ENCODE measurements at places on chromosomes 2 and 18.

DNA sequence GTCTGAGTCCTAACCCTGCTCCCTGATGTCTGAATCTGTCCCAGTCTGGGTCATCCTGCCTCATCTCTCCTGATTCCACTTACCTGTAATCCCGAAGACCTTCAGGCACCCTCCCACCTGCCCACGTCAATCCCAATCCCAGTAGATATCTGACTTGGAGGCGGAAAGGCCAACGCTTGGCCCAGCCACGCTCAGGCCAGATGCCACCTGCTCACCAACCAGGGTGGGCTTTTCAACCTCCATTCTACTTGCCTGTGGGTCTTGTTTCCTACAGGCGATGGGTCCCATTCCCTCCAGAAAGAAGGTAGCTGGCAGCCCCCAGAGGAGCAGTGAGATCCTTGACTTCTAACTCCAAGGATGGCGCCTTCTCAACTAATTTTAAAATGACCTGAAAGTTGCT, 59.7 kb downstream of the INPP5D start:
- DNase-seq = no peak

- no peak for DNase-seq
These were observed 32.6 kb downstream of the FASTKD2 start for GRCh38 chr2:206798000-206798399.

GRCh38 chr2:201500534-201500933, 49.0 kb downstream of the STRADB start:
- no peak for DNase-seq

GRCh38 chr18:13235981-13236380, 17.4 kb downstream of the LDLRAD4 start:
- no peak for DNase-seq

GRCh38 chr2:14011190-14011589, 621.3 kb upstream of the LRATD1 start:
- DNase-seq = no peak

DNA sequence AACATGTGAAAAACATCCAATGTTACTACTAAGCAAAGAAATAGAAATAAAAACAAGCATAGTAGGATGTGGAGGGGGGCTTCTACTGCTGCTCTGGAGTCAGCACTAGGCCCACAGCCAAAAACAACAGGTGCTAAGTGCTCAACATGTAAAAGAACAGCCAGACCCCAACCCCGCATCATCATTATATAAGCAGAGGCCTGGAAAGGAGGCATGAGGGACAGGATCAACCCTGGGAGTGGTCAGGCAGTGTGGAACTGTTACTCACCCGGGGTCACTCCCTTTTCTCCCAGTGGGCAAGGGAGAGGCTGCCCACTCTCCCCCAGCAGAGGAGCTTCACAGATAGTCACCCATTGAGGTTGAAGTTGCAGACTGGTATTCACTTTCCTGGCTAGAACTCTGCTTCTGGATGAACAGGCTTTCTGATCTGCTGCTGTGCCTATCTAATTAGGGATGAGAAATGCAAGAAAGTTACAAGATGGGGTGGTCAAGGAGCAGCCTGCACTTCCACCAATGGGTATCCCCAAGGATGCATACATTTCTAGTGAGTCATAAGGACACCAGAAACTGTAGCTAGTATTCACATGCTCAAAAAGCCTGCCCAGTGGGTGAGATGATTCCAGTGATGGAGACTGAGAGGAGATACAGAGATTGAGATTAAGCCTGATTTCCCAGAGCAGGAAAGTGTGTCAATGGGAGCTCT, 480.1 kb upstream of the TCF4 start:
- no peak for DNase-seq

DNA sequence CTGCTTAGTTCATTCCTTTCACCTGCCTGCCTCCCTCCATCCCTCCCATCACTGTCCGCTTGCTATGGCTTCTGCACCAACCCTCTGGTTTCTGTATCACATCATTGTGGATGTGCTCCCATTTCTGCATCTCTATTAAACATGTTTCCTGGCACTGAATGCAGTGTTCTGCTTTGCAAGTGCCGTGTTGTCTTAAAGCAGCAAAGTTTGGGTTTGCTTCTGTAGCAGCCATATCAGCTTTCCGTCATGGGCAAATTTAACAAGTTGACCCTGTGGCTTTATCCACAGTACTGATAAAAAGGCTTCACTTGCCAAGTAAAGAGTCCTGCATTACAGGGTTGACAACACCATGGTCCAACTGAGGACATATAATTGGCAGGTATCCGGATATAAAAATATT, 165.5 kb downstream of the PTGR3 start:
- DNase-seq = no peak

DNA sequence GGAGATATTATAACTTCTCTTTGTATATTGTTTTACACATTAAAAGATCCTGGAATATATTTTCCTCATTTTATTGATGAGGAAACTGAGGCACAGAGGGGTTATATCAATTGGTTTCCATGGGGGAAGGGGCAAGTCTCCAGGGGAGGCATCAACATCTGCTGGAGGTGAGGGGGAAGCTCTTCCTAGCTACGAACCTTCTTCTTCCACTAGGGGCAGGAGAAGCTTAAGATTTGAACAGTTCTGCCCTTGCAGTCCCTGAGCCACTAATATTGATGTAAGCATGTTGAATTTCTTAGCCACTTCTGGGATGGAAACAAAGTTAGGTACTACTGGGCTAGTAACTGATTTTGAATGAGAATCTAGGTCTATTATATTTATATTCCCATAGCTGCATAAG, 140.1 kb upstream of the AQP4 start:
- no peak for DNase-seq

DNA sequence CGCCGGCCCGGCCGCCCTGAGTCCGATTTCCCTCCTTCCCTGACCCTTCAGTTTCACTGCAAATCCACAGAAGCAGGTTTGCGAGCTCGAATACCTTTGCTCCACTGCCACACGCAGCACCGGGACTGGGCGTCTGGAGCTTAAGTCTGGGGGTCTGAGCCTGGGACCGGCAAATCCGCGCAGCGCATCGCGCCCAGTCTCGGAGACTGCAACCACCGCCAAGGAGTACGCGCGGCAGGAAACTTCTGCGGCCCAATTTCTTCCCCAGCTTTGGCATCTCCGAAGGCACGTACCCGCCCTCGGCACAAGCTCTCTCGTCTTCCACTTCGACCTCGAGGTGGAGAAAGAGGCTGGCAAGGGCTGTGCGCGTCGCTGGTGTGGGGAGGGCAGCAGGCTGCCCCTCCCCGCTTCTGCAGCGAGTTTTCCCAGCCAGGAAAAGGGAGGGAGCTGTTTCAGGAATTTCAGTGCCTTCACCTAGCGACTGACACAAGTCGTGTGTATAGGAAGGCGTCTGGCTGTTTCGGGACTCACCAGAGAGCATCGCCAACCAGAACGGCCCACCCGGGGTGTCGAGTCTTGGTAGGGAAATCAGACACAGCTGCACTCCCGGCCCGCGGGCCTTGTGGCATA, 4.6 kb downstream of the SIX2 start:
- DNase-seq = no peak

GRCh38 chr2:102667072-102667471, 47.7 kb downstream of the SLC9A2 start:
- no peak for DNase-seq

DNA sequence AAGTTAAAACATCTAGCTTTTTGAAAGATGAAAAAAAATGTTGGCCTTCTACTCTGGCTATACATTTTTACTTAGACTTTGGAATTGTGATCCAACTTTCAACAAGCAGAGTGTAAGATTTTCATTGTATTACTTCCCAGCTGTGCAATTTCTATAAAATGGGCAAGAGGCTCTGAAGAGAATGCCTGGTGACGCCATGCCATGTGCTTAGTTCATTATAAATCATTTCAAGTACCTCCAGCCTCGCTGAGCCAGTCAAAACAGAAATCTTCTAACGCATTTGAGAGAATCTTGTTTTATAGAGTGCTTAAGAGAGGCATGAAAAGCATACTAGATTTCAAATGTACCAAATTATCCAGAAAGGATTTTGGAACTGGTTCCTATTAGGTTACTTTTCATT, 10.1 kb upstream of the STK17B start:
- no peak for DNase-seq

- no peak for DNase-seq
These were observed 84.5 kb downstream of the DOCK10 start for GRCh38 chr2:224957540-224958461.

DNA sequence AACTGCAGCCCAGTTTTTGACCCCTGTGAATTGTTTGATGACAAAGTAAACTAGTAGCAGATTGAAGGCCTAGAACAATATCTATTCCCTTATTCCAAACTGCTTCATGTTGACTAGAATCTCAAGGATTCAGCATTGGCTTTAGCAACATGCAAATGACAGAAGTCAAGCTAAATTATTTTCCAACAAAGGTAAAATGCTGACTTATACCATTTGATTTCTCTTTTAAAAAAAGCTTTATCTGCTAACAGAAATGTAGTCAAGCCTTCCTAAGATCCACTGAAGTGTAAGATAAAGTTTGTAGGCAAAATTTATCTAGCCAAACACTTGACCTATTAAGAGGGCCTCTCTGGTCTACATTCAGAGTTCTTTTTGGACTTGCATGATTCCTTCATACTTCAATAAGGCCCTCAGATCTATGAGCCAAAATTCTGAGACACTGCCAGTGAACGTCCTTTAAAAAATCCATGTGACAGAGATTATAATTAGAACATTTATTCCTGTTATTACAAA, 9.5 kb upstream of the CYBRD1 start:
- DNase-seq = no peak

- DNase-seq = no peak
These were observed 43.2 kb upstream of the PSME4 start for GRCh38 chr2:54013996-54014395.

- no peak for DNase-seq
These were observed 8.3 kb downstream of the FN1 start for GRCh38 chr2:215427585-215427984.

DNA sequence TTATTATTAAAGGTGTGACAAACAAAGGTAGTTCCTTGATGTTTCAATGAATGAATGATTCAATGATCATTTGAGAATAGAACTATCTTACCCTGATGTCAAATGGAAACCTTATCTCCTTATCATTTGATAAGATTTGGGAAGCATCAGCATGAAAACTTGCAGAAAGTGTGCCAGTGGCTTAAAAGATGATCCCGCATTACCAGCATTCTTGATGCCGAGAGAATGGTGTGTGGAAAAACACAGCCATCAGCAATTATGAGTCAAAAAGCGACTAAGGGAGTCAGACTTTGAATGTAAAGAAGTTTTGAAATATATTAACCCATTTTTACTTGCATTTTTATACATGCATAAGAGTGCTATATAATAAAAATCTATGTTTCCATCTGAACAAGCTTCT, 93.7 kb downstream of the MAIP1 start:
- no peak for DNase-seq

DNA sequence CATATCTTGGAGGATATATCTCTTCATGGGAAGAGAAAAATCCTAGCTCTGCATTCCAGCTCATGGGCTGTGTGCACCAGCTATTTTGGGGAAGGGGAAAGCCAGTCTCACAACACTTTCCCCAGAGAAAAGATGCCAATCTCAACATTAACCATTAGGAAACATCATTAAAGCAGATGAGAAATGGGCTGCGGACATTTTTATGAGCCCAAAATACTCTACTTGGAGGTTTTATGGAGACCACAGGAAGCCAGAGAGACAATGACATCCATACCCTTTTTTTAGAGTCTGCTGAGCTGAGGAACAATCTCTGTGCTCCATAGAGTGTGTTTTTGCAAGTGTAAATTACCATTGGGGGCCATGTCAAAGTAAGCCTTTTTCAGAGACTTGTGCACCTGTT, 213.7 kb downstream of the TRIB2 start:
- DNase-seq = no peak

- DNase-seq = no peak
These were observed 1.4 kb downstream of the TOGARAM2 start for GRCh38 chr2:28982381-28982950.

GRCh38 chr2:240257940-240258580, 117.6 kb upstream of the OTOS start:
- no peak for DNase-seq

DNA sequence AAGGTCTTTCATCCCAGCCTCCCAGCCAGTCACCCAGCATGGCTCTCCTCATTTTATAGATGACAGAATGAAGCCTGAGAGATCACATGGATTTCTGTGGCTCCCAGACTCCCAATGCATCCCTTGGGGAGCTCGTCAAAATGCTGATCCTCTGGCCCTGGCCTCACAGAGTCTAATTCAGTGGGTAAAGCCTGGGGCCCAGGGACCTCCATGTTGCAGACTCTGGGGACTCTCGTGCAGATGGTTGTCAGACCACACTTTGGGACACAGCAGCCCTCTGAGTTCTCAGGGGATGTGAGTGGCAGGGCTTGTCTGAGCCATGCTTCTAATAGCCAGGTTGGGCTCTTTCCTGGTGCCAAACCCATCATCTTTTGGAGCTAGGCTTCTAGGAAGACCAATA, 97.0 kb downstream of the CTIF start:
- DNase-seq = no peak

- no peak for DNase-seq
These were observed 30.2 kb upstream of the CABYR start for GRCh38 chr18:24108641-24109040.

- DNase-seq = no peak
These were observed at the start of gene SLC5A7 for GRCh38 chr2:107986278-107987217. SLC5A7 (plus strand) TSS chr2:107986524; CDS start chr2:107988156, 1,632 bp downstream.

- DNase-seq = no peak
These were observed 586.0 kb downstream of the SUCLG1 start for GRCh38 chr2:83873110-83873509.

DNA sequence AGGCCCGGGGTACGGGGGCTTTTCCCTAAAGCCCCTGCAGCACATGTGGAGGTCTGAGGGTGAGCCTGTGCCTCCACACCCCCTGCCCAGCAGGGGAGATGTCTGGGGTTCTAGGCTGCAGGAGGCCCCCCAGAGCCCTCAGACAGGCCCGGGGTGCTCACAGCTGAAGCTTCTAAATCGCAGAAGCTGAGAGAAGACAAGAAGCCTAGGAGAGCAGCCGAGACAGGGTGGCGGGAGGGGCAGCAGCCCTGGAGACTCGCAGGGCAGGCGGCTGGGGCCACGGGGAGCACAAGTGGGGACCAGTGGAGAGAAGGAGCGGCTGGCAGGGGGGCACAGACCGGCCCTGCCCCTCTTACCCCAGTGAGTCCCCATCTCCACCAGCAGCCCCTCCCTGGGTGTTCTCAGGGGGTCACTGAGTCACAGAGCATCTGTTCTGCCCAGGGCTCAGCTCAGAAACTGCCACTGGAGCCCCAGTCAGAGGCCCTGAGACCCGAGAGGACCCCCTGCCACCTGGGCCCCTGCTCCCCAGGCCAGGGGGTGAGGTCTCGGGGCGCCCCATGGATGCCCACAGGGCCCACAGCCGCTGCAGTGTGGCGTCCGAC, 26.1 kb downstream of the GPC1 start:
- DNase-seq = no peak

GRCh38 chr2:240437861-240438809, 2.7 kb downstream of the GPC1 start:
- peak; percentile 46 for DNase-seq

DNA sequence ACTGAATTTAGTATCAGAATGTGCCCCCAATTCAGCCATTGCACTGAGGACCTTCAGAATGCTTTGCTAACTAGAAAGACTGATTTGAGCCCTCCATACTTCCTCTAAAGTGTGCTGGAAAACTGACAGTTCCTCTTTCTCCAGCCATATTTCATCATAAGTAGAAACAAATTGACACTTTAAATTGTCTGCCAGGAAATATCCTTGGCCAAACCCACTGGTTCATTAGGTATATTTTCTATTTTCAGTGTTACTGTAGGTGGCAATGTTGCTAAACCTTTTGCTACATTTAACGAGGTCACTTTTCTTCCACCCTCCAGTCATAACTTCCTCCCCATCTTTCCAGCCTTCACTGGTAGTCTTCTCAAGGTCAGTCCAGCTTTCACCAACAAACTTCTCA, 21.5 kb downstream of the SP5 start:
- DNase-seq = no peak

All from T follicular helper cell (primary cell).